ENCODE measurements at places on chromosomes 5 and 9.

- DNase-seq, result no peak
These were observed 54.6 kb upstream of the PHYKPL start for GRCh38 chr5:178287091-178287790.

- peak; percentile 44 for DNase-seq
These were observed 524 bp downstream of the CYFIP2 start for GRCh38 chr5:157266286-157267007.

GRCh38 chr9:114511978-114512874 is 7.0 kb upstream of the WHRN start:
- no peak for DNase-seq

- DNase-seq, result no peak
These were observed 129.7 kb downstream of the DAB2IP start for GRCh38 chr9:121781145-121781548.

DNA sequence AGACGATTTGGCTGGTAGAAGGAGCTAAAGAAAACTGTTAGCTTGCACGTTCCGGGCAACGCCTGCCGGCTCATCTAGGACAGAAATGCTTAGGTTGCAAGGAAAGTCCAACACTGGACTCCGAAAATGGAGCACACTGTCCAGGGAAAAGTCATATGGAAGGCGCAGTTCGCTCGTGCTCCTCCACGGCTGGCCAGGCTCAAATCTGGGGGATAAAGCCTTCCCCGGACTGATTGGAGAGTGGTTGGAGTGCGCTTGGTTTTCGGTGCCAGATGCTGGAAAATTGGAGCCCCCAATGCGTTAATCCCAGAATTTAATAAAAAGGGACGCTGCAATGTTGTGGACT is 955 bp downstream of the CDH6 start:
- DNase-seq, result no peak

DNA sequence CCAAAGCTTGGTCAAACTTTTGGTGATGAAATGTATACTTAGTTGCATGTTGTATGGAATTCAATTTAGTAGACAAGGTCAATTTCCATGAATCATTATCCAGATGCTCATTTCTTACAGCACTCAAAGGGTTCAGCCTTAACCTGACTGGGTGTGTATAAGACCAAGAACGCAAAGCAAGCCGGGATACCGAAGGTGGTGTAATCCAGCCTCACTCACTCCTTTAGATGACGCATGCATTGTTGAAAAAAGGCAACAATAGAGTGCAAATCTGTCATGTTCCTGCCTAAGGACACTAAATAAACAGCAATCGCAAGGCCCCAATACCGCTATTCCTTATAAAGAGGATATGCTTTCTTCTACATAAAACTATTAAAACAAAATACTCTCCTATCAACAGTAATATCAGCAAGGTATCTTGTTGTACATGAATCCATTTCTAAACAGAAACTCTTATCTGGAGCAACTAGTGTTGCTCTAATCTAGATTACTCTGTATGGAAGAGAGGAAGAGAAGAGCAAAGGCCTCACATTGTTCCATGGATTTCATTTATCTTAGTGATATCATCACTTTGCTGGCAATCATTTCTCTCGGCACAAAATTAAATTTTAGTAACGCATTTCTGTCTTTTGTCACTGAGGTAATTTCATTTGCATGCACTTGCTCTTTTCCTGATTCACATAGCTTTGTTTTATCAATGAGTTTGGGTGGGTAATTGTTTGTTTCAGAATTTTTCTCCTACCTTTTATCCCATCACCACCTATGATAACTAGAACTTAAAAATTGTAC is 96.2 kb downstream of the PLK2 start:
- DNase-seq, result no peak

GRCh38 chr5:38827525-38827924 is 18.3 kb upstream of the OSMR start:
- DNase-seq, result no peak

DNA sequence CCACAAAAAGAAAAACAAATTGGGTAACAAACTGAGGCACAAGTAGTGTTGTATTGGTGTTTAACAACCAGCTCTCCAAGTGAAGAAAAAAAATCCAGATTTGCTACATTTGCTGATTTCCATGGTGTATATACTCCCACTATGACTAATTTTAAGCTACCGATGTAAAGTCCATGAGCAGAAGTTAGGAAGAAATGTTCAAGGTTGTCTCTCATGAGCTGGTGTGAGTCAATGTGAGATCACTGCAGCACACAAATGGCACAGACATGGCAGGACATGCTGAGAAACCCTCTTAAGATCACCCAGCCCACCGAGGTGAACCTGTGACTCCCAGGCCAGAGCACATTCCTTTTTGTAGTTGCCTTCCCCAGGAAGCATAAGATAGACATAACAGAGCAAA is 36.2 kb downstream of the SLC44A1 start:
- no peak for DNase-seq

DNA sequence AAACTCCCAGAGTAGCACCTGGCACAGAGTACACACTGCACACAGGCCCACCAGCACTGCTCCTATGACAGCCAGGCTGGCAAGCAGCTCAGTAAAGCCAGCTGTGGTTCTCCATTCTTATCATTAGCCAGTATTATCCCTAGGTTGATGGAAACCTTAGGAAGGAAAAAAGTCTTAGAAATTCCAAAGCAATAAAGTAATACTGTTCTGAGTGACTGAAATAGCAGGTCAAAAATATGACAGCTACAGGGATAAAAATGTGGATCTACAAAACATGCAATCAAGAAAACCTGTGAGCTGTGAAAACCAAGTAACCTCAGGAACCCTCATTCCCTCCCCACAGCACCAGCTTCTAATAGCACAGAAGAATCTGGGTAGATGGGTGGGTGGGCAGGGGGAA is 403.5 kb downstream of the SPOCK1 start:
- DNase-seq, result no peak

GRCh38 chr9:495739-496138 is 281.1 kb downstream of the DOCK8 start:
- no peak for DNase-seq

DNA sequence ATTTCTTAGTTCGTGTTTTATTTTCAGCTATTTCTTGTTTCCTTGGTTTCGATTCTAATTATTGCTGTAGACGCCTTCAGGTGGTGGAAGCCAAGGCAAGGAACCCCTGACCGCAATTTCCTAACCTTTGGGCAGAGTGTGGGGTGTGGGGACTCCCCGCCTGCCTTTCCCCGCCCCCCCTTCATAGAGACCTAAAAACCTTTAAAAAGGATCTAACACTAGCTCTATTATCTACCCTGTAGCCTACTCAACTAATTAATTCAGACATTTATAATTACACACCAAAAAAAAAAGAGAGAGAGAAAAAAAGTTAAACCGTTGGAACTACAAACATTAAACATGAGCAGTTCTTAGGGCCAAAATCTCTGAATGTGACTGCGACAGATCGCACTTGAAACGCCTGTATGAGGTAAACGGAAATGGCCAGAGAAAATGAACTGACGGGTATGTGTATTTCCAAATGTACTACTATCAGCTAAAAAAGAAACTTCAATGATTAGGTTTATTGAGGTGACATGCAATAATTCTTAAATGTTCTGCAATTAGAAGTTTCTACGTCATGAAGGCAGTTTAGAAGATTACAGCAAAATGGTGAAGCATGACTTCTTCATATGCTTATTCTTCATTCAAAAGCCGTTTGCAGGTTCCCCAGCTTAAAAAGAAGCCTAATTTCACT is 19.0 kb upstream of the FER start:
- no peak for DNase-seq

DNA sequence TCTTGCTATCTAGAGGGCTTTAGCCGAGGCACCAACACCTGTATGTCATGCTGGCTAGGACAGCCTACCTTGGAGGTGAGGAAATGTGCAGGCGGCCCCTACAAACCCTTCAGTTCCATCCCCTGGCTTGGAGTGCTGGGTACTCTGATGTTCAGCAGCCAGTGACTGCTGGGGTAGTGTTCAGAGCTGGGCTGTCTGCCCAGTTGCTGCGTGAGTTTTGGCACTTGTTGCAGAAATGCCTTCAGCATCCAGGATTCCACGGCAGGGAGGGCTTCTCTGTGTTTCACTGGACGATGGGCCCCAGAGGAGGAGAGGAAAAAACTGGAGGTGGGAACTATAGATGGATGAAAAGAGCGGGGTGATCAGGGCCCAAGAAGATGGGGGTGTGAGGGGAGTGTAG is 10.4 kb downstream of the SWI5 start:
- DNase-seq, result no peak

DNA sequence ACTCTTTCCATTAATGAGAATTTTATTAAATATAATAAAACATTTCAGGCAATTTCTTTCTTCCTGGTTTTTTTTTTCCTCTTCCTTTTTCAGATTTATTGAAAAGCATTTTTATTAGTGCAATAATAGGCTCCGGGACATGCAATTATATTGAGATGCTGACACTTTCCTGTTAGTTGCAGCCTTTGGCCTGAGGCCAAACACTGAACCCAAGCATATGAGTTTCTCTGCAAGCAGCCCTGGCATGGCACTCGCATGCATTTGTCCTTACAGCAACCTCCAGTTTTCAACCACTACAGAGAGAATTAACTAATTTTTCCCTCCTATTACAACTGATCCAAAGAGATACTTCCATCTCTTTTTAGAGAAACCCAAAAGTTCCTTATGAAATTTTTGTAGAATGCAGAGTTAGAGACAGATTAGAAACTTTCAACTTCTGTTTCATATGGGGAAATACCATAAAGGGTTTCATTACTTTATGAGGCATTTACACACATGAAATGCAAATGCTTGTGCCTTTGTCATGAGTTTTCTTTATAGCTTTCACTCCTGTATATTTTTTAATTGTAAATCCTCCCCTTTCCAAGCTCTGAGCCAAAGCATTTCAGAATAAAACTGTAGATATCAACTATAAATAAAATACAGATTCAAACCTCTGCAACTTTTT is 183.0 kb downstream of the CETN3 start:
- DNase-seq, result no peak

DNA sequence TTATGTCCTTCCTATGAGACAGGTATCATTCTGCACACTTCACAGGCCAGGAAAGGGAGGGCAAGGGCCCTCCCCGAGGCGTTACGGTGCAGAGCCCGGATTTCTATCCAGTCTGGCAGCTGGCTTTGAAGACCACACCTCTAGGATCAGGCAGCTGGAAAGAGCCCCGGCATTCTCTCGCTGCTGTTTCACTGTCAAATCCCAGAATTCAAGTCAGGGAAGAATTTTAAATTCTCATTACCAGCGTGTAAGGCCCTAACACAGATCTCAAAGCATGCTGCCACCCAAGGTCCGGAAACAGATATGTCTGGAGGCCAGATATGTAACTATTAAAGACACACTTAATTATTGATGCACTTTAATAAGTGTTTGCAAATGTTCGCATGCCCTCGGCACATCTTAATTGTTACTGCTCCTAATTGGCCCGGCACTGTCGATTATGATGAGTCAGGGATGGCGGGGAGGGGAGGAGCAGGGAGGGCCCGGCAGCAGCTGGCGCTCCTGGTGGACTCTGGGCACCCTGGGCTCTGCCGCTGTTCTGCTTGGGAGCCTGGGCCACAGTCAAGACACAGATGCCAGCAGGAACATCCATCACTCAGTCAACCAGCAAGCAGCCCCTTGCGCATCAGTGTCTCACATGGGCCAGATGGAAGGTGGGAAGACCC is 76.3 kb upstream of the BARHL1 start:
- no peak for DNase-seq

DNA sequence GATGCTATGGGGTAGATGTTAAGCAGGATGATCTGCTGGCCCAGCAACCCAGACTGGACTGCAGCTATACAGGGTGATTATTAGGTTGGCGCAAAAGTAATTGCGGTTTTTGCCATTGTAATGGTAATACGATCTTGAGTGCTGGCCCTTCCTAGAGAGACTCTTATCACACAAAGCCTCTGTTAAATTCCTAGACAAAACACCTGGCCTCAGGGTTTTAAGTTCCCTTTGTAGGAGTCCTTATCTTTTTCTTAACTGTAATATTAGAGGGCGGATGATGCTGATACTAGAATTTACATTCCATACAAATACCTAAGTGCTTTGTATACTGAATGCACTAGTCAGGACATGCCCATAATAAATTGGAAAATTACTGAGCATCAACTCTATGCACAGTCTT is 222.2 kb downstream of the NDUFS4 start:
- no peak for DNase-seq

DNA sequence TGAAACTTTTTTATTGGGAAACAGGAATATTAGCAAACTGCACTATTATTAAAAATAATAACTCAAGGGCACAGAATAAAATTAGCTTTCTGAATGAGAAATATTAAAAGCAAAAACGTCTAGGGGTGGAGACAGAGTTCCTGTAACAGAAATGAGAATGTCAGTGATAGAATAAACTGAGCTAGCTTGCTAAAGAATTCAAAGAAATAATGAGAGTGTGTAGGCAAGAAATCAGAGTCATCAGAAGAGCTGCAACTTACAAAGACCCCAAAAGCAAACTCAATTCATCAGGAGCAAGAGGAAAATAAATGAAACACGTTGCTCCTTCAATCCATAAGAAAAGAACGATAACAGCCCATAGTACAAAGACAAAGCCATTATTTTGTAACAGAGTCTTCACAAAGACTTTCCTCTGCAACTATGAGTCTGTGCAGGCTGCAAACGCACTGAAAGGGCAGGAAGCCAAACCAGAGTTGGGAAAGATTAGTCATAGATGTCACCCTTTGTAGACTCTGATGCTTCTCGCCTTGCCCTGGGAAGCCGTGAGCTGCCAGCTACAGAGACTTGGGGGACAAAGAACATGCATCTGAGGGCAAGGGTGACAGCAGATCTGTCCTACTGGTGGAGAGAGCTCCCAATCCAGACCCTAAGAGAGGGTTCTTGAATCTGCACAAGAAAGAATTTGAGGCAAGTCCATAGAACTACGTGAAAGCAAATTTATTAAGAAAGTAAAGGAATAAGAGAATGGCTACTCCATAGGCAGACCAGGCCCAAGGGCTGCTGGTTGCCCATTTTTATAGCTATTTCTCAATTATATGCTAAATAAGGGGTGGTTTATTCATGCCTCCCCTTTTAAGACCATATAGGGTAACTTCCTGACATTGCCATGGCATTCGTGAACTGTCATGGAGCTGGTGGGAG is 40.8 kb downstream of the SHC3 start:
- peak; percentile 23 for DNase-seq

- DNase-seq, result no peak
These were observed 8.3 kb upstream of the ADRA1B start for GRCh38 chr5:159907689-159908590.

GRCh38 chr5:158519433-158520021 is 580.2 kb downstream of the EBF1 start:
- DNase-seq, result no peak

GRCh38 chr5:91302305-91302704 is 80.8 kb downstream of the ARRDC3 start:
- DNase-seq, result no peak

GRCh38 chr9:118643118-118643517 is 726.1 kb downstream of the BRINP1 start:
- peak; percentile 34 for DNase-seq

GRCh38 chr5:167503926-167504720 is 787.3 kb upstream of the WWC1 start:
- DNase-seq, result no peak

DNA sequence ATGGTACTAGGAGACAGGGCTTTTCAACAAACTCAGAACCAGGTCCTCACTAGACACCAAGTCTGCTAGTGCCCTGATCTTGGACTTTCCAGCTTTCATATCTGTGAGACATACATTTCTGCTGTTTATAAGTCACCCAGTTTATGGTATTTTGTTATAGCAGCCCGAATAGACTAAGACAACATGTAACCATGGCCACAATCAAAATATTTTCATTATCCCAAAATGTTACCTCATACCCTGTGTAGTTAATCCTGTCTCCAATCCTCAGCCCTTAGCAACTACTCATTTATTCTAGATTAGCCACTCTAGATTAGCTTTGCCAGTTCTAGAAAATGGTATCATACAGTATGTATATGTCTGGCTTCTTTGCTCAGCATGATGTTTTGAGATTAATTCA is 6.3 kb upstream of the ATG10 start:
- DNase-seq, result no peak
